ENCODE measurements at places on chromosomes 5 and 9.
A peak's percentile ranks its signal among the peaks of the same experiment; 100 is the strongest.

DNA sequence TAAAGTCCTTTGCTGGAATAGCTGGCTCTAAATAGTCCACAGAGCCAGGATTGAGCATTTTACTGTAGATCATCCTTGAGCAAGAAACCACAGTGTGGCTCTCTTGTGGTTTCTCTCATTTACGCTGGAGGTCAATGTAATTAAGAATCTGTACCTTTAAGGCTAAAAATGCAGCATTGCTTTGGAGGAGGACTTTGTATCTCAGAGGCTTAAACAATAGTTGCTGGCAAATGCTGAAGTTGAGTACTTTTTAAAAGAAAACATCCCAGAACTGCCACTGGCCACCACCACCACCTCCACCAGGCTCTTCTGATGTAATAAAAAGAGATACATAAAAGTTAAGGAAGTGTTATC, 177.3 kb upstream of the ADAMTSL1 start:
- DNase-seq: no peak

GRCh38 chr5:6632324-6632887, 438 bp downstream of the NSUN2 start:
- no peak for DNase-seq

DNA sequence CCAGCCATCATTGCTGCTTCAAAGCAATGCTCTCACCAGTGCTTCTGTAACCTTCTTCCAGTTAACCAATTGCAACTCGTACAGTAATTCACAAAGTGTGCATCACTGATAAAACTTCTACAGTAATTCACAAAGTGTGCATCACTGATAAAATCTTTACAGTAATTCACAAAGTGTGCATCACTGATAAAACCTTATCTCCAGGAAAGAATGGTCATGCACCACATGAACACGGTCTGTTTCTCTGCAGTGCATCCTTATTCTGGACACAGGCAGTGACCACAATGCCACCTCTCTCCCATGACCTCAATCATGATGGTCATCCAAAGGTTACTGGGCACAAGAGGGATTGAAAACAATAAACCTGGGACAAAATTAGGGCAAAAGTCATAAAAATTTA, 153.6 kb downstream of the TSSK1B start:
- DNase-seq: no peak

- DNase-seq: no peak
Measured at GRCh38 chr9:88536023-88536324, 996 bp downstream of the NXNL2 start.

- no peak for DNase-seq
Measured at GRCh38 chr9:84932915-84933527, 263.5 kb downstream of the NTRK2 start.

DNA sequence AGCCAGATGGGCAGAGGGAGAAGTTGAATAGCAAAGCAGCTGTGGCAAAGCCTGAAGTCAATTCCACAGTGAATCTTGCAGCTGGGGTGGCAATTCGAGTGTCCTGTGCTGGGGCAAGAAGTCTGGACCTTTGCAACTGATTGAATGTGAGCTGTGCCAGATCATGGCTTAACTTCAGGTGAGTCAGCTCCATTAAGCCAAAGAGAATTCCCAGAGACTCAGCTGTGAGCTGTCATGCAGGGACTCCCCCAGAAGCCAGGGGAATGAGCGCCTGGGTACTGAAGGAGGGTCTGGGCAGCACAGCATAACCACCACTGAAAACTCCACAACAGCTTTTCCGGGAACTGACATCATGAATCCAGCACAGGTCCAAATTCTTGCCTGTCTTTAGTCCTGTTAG, 153.5 kb upstream of the TRPC7 start:
- DNase-seq: no peak

DNA sequence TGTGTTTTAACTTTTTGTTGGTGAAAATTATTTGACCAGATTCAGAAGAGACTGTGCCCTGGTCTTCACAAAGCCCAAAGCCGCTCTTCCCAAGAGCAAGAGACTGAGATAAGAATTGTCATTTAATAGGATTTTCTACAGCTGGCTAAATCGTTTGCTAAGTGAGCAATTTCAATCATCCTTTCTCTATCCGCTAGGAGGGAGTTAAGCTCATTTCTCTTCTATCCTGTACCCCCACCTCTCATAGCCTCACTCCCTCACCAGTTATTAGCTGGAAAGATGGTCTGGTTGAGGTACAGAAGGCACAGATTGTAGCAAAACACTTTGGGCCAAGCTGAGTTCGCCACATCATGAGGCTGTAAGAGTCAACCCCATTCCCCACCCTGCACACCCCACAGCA, 43.0 kb upstream of the SIL1 start:
- DNase-seq: no peak

DNA sequence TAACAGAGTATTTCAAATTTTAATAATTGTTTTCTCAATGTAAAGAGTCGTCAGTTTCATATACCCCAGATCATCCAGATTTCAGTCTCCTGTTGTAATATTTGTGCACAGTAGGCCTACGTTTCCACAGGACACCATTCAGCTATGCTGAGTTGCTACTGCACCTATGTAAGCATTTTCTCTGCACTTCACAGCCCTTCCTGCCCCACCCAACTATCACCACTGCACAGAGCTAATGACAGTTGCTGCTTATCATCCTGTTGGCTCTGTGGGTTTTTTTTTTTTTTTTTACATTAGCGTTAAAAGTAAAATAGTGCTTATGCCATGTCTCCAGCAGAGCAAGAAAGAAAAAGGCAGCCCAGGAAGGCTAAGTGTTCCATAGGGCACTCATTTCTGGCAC, 5.9 kb upstream of the PRKACG start:
- DNase-seq: peak; percentile 24

DNA sequence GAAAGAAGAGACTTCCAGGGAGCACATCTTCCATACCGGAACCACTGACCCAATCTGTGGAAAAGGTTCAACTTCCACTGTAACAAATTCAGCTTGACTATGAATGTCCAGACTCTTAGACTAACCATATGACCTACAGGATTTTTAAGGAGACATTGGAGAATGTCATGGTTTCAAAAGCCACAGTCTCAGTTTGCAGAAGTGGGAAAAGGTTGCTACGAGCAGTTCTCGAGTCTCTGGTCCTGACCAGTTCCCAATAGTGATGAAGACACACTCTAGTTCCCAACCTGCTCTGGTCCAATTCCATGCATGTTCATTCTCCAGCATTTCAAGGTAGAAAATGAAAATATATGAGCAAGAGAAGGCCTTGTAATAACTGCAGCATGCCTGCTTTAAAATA, 158.0 kb downstream of the MAPKAP1 start:
- DNase-seq: no peak

- no peak for DNase-seq
Measured at GRCh38 chr9:110591526-110591925, 12.0 kb upstream of the SVEP1 start.

- DNase-seq: no peak
Measured at GRCh38 chr9:89466451-89467277, 31.2 kb downstream of the SEMA4D start.

DNA sequence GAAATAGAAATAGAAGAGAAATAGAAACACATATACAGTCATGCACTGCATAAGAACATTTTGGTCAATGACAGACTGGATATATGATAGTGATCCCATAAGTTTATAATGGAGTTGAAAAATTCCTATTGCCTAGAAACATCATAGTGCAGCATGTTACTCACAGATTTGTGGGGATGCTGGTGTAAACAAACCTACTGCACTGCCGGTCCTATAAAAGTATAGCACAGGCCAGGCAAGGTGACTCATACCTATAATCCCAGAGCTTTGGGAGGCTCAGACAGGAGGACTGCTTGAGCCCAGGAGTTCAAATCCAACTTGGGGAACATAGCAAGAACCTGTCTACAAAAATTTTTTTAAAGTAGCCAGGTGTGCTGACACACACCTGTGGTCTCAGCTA, 240.6 kb upstream of the MAP3K1 start:
- DNase-seq: no peak

- no peak for DNase-seq
Measured at GRCh38 chr9:19551124-19551929, 142.5 kb downstream of the ACER2 start.

DNA sequence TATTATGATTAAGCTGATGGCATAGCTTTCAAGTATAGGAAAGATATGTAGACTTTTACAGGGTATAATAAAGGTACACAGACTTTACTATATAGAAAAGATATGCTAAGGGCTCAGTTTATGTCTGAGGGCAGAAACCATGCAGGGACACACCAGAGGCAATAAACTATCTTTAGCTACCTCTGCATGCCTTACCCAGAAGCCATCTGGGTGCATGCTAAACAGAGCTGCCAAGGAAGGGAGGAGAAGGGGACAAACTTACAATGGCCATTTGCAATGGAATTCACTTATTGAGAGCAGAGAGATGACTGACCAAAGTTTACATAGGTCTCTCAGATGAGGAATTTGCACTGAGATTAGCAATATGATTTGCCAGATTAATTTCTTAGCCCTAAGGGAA, 143.1 kb upstream of the NR4A3 start:
- no peak for DNase-seq

DNA sequence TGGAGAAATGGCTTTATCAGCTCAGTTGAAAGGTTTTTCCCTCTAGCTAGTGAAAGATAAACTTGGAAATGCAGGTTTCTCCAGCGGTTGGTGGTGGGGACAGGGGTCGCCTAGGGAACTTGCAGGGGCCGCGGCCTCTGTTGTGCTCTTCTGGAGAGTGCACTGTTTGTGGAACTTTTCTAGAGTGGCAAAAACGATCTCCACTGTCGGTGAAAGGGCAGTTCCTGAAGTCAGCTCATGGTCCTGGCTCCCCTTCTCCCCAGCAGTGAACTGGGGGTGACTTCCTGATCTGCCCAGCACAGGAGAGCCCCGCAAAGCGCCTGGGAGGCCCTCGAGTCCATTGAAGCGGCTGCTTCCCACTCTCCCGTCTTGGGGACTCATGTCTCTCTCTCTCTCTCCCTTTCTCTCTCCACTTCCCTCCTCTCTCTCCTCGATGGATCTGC, 3.2 kb downstream of the IRX1 start:
- DNase-seq: no peak

GRCh38 chr9:116204252-116204882, 50.8 kb downstream of the PAPPA start:
- no peak for DNase-seq

GRCh38 chr5:81269751-81270393, 31.5 kb upstream of the ZCCHC9 start:
- DNase-seq: no peak

DNA sequence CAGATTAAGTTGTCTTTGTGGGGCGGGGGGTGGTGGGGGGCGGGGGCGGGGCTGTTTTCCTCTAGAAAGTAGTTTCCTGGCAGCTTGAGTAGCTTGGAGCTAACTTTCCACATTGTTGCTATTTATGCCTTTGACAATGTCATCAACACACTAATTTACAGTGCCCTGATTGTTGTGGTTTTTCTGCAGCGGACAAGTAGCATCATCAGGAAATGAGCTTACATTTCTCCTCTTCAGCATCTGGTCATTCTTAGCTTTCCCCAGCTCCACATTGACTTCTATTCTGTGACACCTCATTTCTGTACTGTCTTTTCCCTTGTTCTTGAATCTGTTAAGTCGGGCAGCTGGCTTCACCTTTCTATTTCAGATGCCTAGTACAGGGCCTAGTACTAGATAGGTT, 112.3 kb upstream of the RAD23B start:
- DNase-seq: no peak

GRCh38 chr5:173532689-173533250, 83.7 kb downstream of the BOD1 start:
- no peak for DNase-seq

GRCh38 chr5:179234563-179235135, 110.6 kb downstream of the ADAMTS2 start:
- no peak for DNase-seq

GRCh38 chr5:95821110-95822021, 1.2 kb downstream of the GLRX start:
- no peak for DNase-seq
